Stimulated activated CD4-positive, alpha-beta T cell treated with anti-CD3 and anti-CD28 coated beads, Interleukin-2, amount 100 ng/mL, for 4 hours (primary cell): ENCODE measurements at places on chromosomes 5 and 9.
A peak's percentile ranks its signal among the peaks of the same experiment; 100 is the strongest.

GRCh38 chr5:56298336-56299090, 65.4 kb upstream of the ANKRD55 start:
- DNase-seq, result no peak

DNA sequence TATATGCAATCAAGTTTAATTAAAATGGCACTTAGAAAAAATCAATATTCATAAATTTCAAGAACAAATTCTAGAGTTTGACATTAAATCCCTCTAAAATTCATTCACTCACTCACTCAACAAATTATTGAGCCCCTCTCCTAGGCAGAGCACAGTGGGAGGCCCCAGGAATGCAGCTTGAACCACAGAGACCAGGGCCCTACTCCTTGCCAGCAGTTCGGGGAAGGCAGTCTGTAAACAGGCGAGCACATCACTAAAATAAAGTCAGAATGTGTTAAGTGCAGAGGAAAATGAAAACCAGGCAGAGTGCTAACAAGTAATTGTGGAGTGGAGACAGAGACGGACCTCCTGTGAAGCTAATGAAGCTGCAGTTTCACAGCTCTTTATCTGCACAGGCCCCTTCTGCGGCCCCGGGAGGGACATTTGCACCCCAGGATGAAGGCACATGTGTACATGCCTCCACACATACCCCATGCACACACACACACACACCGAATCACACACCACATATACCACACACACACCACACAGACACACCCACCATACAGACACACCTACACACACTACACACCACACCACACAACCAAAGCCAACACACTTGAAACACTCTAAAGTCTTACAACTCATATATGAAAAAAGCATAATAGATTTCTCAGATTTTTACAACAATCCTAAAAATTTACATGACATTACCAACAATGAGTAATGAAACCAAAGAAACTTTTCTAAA, 40.5 kb downstream of the BHMT start:
- DNase-seq, result no peak

DNA sequence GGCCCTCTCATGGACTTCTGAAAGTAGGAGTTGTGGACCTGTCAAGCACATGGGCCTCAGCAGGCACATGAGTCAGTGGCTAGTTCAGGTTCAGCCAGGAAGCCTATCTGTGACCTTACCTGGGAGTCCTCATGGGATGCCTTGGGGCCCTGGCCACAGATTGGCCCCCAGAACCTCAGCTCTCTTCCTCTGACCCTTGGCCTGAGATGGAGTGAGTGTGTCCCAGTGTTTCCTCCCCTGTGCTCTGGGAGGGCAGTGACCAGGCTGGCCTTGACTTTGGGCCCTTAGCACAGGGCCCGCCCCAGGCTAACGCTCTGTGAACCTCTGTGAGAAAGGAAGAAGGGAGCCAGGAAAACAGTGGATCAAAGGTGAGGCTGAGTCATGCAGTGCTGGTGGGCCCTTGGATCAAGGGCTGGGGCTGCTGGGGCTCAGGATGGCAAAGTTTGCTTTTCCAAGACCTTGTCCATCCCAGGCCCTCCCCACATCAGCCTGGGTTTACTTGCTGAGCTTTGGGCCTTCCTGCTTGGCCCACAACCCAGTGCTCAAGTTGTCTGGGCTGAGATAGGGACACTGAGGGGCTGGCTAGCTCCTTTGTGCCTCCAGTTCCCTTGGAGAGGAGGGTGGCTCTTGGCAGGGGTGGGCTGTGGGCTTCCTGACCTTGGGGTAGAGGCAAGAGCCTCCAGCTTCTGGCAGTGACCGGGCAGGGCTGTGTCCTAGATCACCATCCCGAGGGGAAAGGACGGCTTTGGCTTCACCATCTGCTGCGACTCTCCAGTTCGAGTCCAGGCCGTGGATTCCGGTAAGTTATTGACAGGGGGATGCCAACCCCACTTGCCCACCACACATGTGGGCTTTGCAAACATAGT, 41.4 kb downstream of the RGS3 start:
- DNase-seq, result no peak

DNA sequence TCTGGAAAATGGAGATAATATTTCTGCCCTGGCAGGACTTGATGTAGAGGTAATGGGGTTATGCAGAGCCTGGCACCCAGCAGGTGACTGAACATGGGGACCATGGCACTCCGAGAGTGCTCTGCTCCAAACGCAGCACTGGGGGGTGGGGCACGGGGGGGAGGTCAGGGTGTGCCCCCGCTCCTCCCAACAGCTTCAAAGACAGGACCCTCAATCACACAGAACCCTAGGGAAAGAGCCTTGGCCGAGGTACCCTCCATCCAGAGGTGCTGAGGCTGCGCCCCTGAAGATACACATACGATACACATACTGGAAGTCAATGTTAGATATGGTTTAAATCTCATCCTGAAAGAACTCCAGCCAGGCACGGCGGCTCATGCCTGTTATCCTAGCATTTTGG, 26.6 kb upstream of the CEP72 start:
- DNase-seq, result no peak

GRCh38 chr5:87769157-87769556, 356.4 kb upstream of the CCNH start:
- DNase-seq, result no peak

GRCh38 chr5:64497386-64497785, 8.4 kb upstream of the RGS7BP start:
- DNase-seq, result no peak

DNA sequence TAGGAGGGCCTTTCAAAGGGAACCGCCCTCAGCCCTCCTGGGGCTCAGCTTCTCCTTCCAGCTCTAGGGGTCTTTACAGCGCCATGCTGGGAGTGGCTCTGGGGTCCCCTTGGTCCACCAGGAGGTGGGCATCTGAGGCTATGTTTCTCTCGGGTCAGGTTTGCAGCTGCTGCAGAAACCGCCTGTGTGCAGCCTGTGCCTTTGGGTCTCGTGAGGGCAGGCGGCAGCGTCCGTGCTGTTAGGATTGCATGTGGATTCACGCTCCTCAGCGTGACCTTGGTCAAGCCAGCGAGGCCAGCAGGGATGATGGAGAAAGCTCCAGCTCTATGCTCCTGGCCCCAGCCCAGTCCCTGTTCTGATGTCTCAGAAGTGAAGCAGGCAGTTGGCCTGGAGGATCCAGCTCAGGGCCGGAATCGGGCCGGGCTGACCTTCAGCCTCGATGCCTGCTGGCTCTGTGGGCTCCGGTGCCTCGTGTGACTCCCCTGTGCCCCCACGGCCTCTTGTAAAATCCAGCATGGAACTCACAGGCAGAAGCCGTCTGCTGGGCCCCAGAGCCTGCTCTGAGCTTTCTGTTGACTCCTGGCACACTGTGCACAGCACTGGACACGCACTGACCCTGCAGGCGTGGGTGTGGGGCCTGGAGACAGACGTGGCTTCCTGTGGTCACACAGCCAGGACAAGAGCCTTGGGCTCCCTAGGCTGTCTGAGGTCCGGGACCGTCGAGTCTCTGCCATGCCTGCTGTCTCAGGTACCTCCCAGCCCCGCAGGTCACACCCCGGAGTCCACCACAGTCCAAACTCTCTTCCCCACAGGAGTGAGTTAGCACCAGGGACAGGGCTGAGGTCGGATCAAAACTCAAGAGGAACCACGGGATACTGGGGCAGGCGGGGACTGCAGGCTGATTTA, 54.3 kb downstream of the TRIP13 start:
- DNase-seq, result no peak

- no peak for DNase-seq
Measured at GRCh38 chr5:180598797-180599589, 7.7 kb upstream of the SCGB3A1 start.

GRCh38 chr5:150211156-150212030, 21.5 kb downstream of the SLC6A7 start:
- DNase-seq, result no peak

GRCh38 chr5:40224421-40224820, 455.3 kb upstream of the PTGER4 start:
- no peak for DNase-seq

DNA sequence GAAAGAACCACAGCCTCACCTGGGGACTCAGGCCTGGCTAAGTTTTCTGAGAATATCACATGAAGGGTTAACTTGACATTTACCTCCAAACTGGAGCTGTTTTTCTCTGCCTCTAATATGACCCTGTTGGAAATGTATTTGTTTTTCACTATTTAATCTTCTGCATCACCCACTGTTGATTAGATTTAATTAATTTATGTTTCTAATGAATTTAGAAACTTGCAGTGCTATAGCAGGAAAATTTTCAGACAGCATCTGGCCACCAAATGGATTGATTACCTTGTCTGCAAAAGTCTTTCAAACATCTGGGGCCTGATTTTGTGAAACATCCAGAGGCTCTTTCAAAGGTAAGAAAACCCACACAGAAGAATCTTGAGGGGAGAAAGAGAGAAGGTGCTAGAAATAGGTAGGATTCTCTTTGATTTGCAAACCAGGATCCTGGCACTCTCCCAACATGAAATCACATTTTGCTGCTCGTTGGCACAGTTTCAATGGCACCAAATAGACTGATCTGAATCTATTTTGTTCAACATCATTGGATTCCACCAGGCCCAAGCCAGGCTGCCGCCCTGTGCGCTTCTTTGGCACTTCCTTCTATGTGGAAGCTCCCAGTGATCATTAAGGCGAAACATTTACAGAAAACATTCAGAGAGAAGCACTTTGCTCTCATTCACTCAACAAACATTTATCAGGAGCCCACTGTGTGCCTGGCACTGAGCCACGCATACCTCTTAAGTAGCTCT, 157.3 kb downstream of the PPP2R2B start:
- DNase-seq, result no peak

DNA sequence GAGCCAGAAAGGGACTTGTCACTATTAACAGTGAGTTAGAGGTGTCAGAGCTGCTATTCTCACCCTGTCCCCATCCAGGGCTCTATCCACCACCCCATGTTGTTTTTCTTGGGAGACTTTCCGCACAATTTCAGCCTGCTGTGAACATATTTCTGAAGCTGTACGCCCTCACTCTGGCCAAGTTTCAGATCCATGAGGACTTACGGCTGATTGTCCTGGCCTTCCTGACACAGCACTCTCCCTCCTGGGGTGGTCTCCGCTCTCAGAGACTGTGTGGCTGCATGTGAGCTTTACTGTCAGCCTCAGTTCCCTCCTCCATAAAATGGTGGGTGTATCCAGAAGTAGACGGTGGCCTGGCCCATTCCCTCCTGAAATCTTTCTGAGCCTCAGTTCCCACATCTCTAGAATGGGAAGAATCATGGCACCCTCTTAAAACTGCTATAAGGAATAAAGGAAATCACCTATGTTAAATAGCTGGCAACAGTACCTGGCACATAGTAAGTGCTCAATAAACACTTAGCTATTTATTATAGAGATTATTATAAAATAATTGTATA, 804 bp upstream of the IL17B start:
- DNase-seq, result no peak

DNA sequence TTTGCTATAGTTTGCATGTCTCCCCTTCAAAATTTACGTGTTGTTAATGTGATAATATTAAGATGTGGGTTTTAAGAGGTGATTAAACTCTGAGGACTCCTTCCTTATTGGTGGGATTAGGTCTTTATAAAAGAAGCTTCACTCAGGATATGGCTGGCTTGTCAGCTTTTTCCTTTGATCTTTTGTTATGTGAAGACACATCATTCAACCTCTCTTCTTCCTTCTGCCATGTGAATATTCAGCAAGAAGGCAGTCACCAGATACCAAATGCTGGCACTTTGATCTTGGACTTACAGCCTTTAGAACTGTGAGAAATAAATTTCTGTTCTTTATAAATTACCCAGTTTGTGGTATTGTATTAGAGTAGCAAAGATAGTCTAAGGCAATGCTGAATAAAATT, 855.9 kb upstream of the CDH10 start:
- no peak for DNase-seq

DNA sequence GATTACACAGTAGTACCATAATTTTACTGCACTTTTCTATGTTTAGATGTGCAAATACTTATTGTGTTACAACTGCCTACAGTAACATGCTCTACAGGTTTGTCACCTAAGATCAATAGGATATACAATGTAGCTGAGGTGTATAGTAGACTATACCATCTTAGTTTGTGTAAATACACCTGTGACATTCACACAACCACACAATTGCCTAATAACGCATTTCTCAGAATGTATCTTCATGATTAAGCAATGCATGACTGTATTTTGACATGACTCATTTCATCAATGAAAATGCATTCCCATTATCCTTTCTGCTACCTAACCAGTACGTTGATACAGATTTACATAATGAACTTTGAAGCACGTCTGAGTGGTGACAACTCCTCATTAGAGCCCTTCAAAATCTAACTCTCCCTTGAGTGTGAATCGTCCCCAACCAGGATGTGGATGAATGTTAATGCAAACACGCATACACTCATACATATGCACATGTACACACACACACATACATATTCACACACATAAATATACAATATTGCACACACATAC, 28.4 kb downstream of the GZMK start:
- DNase-seq, result no peak

GRCh38 chr9:734831-735511, 106.5 kb upstream of the DMRT1 start:
- no peak for DNase-seq

DNA sequence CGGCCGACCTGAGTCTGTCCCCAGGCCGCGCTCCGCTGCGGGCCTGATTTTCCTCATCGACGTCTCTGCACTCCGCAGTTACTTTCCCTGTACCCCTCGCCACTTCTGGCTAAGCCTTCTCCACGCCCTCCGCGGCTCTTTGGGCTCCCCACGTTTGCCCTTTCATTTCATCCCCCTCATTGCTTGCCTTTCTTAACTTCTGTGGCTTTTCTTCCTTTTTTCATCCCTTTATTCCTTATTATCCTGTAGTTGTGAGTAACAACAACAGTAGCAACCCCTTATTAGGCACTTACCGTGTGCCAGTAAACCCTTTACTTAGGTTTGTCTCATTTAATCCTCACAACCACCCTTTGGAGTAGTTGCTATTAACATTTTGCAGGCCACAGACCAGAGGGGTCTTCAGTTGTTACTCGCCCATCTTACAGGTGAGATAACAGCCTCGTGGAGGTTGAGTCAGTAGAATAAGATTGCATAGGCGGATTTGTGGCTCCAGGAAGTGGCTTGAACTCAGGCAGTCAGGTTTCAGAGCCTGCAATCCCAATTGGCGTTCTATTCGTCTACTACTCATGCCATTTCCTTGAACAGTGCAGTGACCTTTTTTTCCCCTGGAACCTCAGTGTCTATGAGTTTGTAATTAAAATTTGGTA, 724 bp downstream of the TCERG1 start:
- peak; percentile 9 for DNase-seq

DNA sequence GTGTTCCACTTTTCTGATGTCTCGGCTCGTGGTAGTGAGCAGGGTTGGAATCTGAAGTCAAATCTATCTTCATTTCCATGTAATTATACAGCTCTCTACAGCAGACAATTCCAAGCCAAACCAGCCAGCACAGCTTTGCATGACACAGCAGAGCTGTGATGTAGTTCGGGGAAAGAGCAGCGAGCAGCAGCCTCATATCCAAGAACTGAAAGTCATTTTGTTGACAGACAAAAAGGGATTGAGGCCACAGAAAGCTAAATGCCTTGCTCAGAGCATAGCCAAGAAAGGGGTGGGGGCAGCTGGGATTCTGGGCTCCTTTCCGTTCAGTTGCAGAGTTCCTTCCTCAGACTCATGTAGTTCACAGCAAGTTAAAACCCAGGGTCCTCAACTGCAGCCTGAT, 32.1 kb downstream of the LCP2 start:
- no peak for DNase-seq
